ENCODE measurements at places on chromosomes 16 and 17. TPM values are rescaled to one million over a fixed set of nuclear protein-coding genes. Genes with fewer than 3 reads are reported as not detected.

GRCh38 chr16:52234626-52235025, 312.3 kb downstream of the TOX3 start:
- H3K27me3 ChIP-seq: no peaks in the 10 kb centered on the region
- H3K4me1 ChIP-seq: no peaks in the 10 kb centered on the region
- no peak overlapping the region for H3K27ac ChIP-seq
- DNase-seq: no peak
- H3K36me3 ChIP-seq: no peaks in the 10 kb centered on the region

- H3K27me3 ChIP-seq: no peaks in the 10 kb centered on the region
- H3K4me1 ChIP-seq: no peaks in the 10 kb centered on the region
- H3K27ac ChIP-seq: no peak overlapping the region
- H3K4me3 ChIP-seq: no peak overlapping the region
Observed at GRCh38 chr17:11889266-11889665, 108.0 kb downstream of the ZNF18 start.

Gene ST6GALNAC2
- total RNA-seq: 1.4 TPM

DNA sequence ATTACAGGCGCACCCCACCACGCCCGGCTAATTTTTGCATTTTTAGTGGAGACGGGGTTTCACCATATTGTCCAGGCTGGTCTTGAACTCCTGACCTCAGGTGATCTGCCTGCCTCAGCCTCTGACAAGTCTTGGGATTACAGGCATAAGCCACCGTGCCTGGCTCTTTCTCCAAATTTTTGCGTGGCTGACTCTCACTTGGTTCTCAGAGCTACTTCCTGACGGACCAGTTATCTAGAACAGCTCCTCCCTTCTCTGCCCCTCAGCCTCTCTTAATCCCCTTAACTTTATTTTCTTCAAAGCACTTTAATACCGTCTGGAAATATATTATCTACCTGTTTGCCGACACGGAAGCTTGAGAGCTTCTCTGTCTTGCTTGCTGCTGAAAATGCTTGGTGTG, 4.2 kb downstream of the YPEL2 start:
- peaks cover 14% of the 10 kb centered on the region for H3K4me1 ChIP-seq
- DNase-seq: no peak

Gene STARD3
- 41.0 TPM for total RNA-seq

- peak; percentile 90 for DNase-seq
- no peaks in the 10 kb centered on the region for H3K27me3 ChIP-seq
- peak overlapping the region; percentile 90 for H3K27ac ChIP-seq
- peaks cover 37% of the 10 kb centered on the region for H3K4me1 ChIP-seq
- no peaks in the 10 kb centered on the region for H3K36me3 ChIP-seq
Observed at GRCh38 chr16:82699711-82700495, 73.1 kb downstream of the CDH13 start.

Measured in GM23248 (cell line).